ENCODE measurements at places on chromosomes 5 and 9.
A peak's percentile ranks its signal among the peaks of the same experiment; 100 is the strongest.

DNA sequence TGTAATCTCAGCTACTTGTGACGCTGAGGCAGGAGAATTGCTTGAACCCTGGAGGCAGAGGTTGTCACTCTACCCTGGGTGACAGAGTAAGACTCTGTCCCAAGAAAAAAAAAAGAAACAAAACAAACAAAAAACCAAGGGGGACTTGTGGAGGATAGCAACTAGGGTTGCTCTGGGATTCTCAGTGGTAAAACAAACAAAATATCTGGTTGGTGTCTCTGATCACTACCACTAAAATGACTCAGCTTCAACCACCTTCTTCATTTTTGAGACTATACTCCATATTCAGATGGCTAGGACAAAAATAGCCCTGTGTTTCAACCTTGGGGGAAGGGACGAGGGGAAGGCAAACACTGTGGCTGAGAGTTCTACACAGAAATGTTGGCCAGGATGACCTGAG is 110.3 kb downstream of the ARRDC3 start:
- H3K4me1 ChIP-seq: peaks cover 14% of the 10 kb centered on the region
- no peaks in the 10 kb centered on the region for H3K36me3 ChIP-seq
- no peak overlapping the region for H3K4me3 ChIP-seq
- no peaks in the 10 kb centered on the region for H3K27me3 ChIP-seq
- no peak for DNase-seq

DNA sequence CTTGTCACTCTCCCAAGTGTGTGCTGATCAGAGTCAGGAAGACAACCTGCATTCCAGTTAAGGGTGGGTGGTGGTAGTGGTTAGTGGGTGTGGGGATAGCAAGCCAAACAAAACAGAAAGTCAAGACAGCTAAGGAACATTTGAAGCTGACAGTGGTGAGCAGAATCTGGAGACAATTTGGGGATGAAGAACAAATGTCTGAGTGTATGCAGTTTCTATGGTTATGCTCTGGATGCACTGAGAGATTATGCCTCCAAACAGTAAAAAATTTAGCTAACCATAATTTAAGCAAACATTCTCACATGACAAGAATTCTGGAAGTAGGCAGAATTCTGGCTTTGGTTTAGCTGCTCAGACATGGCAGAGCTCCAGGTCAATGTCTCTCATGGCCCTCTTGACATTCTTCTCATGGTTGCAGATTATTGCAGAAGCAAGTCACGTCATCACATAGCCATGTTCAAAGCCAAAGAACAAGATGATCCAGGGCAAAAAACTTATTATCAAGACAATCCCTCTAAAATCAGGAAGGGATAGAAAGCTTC is 148.7 kb downstream of the LURAP1L start:
- peaks cover 8% of the 10 kb centered on the region for H3K4me1 ChIP-seq
- H3K27me3 ChIP-seq: no peaks in the 10 kb centered on the region
- H3K4me3 ChIP-seq: no peak overlapping the region
- H3K36me3 ChIP-seq: no peaks in the 10 kb centered on the region
- H3K27ac ChIP-seq: no peak overlapping the region

DNA sequence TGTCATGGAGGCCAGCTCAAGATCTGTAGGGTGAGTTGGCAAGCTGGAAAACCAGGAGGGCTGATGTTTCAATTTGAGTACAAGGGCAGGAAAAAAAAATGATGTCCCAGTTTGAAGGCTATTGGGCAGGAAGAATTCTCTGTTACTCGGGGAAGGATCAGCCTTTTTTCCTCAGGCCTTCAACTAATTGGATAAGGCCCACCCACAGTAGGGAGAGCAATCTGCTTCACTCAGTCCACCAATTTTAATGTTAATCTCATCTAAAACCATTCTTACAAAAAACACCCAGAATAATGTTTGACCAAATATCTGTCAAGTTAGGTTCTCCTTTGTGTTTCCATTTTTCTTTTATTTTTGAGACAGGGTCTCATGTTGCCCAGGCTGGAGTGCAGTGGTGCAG is 382.4 kb downstream of the ARRDC3 start:
- H3K27ac ChIP-seq: no peak overlapping the region
- H3K27me3 ChIP-seq: no peaks in the 10 kb centered on the region
- no peak for DNase-seq
- H3K36me3 ChIP-seq: no peaks in the 10 kb centered on the region
- H3K4me3 ChIP-seq: no peak overlapping the region

GRCh38 chr9:127509261-127509954 is 58.1 kb downstream of the LRSAM1 start:
- peaks cover 7% of the 10 kb centered on the region for H3K4me1 ChIP-seq
- H3K4me3 ChIP-seq: no peak overlapping the region
- no peaks in the 10 kb centered on the region for H3K27me3 ChIP-seq
- peaks cover 45% of the 10 kb centered on the region for H3K36me3 ChIP-seq
- DNase-seq: no peak
- peak overlapping the region; percentile 24 for H3K27ac ChIP-seq

DNA sequence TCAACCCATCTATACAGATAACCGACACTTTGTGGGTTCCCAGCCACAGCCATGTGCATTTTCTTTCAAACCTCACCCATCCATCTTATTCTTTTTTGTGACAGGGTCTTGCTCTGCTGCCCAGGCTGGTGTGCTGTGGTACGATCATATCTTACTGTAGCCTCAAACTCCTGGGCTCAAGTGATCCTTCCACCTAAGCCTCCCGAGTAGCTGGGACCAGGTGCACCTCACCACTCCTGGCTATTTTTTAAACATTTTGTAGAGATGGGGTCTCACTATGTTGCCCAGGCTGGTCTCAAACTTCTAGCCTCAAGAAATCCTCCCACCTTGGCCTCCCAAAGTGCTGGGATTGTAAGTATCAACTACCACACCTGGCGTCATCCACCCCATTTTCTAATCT is 7.4 kb upstream of the TMEM38B start:
- no peak for DNase-seq
- no peaks in the 10 kb centered on the region for H3K36me3 ChIP-seq
- no peak overlapping the region for H3K4me3 ChIP-seq
- H3K27me3 ChIP-seq: peaks cover 10% of the 10 kb centered on the region
